ENCODE measurements at places on chromosomes 4 and X.

- no peak for DNase-seq
Measured at GRCh38 chr4:47891928-47892327, 22.5 kb downstream of the NFXL1 start.

DNA sequence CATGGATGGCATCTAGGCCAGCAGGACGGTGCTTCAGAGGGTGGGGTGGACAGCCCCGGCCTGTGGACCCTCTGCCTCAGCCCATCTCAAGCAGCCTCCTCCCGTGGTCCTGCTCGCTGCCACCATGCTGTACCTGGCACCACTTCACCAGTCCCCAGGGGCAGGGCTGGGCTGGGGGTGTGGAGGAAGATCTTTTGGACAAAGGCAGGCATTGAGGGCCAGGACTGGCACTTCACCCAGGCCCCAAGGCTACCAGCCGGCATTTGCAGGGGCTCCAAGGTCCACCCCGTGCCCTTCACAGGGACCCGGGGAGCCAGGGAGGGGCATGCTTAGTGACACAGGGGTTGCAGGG is 713 bp downstream of the PLXNB3 start:
- DNase-seq: no peak

DNA sequence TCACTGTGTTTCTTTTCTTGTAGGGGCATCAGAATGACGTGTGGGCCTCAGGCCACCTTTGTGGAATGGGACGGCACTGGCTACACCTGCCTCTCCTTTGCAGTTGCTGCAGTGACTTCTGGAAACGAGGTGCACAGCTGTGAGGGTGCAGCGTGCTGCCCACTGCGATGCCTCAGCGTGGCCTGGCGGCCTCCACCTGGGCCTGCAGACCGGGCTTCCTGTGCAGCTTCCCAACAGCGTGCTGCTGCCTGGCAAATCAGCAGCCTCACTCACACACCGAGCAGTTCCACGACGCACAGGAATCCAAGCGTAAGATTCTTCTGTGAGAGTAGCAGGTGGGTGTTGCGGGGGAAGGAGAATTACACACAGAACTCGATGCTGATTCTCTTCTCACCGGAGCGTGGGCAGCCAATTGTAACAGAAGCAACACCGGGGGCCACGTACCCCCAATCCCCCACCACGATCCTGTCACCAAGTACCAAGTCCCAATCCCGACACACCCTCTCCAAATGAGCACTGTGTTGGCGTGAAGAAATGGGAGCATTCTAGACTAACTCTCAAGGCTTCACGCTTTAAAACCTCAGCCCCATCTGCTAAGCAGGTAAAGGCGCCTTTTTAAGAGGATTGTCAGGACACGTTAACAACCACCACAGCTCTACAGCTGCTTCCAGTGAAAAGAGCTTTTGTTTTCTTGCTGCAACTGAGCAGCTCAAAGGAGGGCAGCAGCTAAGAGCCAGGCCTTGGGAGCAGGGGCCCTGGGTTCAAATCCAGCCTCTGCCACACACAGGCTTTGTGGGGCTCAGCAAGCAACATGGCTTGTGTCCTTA is 16.9 kb downstream of the WDR1 start:
- DNase-seq: no peak

- no peak for DNase-seq
Measured at GRCh38 chr4:81746071-81746470, 274.4 kb upstream of the RASGEF1B start.

DNA sequence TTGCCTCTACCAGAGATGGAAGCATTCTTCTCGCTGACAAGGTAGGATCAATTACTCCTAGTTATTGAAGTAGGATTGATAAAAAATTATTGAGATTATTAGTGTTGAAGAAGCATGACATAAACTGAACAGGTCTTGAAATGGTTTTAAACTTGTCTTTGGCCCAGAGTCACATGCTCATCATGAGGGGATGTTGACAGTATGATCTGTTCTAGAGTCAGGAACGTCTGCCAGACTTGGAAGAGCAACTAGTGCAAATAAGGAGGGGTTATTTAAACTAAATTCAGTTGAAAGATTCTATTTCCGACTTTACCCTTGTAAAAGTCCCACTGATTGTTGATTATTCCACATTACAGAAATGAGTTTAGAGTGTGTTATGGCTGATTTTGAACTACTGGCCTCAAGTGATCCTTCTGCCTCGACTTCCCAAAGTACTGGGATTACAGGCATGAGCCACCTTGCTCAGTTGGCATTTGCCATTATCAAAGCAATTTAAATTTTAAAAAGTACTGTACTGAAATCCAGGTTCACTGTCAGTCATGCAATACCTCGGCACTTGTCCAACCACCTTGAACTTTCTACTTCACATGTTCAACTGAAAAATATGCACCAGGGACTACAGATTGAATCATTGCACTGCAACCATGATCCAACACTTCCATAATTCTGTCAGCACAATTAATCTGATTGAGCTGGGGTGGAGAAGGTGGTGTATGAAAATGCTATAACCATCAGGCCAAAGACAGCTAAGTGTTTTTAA is 19.7 kb downstream of the FABP2 start:
- DNase-seq: no peak

GRCh38 chr4:145480257-145480656 is 1.4 kb upstream of the SMAD1 start:
- DNase-seq: no peak

- no peak for DNase-seq
Measured at GRCh38 chr4:174708381-174708780, 120.7 kb downstream of the GLRA3 start.

GRCh38 chrX:144732588-144732987 is 514.7 kb upstream of the SPANXN1 start:
- no peak for DNase-seq

DNA sequence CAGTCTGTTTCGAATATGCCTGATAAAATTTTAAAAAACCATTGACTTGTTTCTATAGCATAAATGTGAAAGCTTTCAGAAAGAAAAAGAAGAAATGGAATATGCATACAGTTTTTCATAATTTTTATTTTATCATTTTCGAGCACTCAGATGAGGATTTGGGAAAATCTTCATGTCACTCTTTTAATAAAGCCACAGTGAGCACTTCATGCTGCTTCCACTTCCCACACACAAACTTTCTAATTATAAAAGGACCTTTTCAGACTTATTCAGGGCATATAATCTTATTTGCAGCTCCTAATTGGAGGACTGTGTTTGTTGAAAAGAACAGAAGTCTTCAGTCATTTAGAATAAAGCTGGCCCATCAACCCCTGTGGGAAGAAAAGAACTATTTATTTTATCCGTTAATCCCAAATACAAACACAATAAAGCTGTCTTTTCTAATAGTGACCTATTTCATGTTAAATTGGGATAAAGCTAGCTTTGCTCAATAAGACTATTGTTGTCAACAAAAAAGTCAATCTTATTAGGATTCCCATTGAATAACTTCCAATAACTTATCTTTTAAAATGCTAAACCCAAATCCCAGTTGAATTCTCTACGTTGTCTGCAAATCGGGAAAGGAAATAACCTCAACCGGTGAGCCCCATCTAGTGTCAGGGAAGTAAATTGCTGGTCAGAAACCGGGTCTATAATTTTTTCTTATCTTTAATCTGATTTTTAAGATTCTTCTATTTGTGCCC is 211.5 kb downstream of the PDGFRA start:
- DNase-seq: no peak

GRCh38 chrX:103417933-103418332 is 41.6 kb downstream of the BEX3 start:
- no peak for DNase-seq

DNA sequence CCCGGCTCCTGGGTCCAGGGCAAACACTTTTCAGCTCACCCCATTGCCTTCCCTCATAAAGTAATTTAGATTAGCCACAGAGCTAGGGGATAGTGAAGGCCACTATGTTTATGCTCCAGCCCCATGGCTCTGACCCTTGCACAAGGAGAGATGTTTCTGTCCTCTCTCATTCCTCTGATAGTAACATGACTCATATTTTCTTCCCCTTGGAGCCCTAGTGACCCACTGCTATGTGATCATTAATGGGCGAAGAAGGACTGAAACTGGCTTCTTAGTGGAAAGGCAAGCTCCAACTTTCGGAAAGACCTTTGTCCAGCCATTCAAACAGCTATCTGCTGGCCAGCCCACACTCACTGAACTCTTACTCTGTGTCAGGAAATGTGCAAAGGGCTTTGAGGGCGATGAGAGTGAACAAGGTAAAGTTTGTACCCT is 12.3 kb downstream of the CLDN2 start:
- DNase-seq: no peak

Measured in NCI-H1436 treated with DMSO at 0.1 percent for 48 hours (cell line).